ENCODE measurements at places on chromosomes 2 and 18.

DNA sequence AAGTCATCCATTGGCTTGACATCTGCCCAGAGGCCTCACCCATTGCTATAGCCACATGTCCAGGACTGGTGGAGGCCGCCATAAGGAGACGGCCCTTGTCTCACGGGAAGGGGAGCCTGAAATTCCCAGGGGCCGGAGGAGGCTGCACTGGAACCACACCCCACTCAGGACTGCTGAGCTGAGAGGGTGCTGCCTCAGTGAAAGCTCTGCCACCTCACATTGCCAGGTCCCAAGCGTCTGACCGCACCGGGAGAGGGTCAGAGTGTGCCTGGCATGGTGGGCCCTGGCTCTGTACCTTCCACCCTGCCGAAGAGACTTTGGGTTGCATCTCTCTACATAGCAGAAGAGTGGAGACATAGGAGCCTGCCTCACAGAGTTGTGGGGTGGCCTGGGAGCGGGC lies 134.1 kb upstream of the GLI2 start:
- no peak for DNase-seq

- peak; percentile 18 for DNase-seq
Measured at GRCh38 chr2:182763311-182763912, 47.4 kb downstream of the DNAJC10 start.

DNA sequence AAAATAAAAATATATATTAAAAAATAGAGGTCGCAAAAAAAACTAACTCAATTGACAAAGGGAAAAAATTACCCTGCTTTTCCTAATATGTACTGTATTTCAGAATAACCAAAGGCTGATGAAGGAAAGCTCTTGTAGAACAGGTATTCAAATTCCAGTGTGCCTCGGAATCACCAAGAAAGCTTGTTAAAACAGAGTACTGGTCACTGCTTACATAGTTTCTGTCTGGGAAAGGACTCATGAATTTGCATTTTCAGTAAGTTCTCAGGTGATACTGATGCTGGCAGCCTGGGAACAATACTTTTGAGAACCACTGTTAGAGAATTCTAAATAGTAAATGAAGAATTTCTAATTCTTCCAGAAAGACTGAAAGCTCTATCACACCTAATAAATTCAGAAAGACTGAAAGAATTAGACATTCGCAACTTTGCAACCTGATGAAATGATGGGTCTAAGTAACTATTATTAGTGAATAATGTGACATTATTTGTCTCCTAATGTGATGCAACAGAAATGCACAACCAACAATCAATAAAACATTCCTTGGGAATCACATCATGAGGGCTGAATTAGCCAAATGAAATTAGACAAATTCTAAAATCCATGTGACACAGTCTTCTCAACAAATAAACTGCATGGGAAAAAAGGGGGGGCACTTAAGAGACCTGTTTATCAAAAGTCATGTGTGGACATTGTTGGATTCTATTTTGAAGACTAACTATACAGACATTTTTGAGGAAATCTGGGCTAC lies 21.9 kb downstream of the RPRD1A start:
- DNase-seq = no peak

DNA sequence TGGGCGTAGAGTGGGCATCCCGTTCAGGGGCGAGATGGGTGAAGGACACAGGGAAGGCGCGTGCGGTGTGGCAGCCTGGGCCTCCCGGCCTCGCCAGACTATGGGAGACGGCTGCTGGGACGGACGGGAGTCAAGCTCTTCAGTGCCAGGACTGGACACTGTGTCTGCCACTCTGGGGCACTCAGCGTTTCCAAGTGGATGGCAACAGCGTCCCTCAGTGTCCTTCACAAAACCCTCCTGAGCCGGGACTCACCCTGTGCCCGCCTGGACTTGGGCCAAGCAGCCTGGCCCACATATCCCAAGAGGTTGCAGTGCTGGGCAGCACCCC lies 16.3 kb upstream of the BOK start:
- no peak for DNase-seq

DNA sequence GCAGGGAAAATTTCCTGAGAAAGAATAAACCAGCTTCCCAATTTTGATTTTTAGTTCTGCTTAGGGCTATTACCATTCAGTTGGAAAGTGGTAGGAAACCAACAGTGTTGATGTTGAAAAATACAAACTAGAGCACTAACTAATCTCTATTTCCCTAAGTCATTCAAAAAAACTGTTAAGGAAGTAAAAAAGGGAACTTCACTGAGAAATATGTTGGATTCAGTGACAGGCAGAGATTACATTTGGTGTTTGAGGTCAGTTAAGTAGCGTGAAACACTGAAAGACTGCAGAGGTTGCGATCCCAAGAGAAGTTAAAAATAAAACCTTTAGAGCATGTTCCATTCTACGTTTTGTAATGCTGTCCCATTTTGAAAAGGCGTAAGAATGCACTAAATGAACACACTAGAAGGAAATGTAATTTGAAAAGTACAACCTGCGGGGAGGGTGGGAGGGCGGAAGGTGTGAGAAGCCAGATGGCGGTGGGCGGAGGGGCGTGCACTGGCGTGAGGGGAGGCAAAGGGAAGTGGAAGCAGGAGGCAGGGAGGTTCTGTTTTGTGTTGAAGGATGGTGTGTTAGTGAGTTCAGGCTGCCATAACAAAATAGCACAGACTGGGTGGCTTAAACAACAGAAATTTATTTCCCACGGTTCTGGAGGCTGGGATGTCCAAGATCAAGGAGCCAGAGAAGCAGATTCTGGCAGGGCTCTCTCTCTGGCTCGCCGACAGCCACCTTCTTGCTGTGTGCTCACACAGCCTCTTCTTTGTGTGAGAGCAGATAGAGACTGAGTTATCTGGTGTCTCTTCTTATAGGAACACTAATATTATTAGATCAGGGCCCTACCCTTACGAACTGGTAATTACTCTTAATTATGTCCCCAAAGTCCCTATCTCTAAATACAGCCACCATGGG lies 94.3 kb upstream of the KCTD1 start:
- no peak for DNase-seq

DNA sequence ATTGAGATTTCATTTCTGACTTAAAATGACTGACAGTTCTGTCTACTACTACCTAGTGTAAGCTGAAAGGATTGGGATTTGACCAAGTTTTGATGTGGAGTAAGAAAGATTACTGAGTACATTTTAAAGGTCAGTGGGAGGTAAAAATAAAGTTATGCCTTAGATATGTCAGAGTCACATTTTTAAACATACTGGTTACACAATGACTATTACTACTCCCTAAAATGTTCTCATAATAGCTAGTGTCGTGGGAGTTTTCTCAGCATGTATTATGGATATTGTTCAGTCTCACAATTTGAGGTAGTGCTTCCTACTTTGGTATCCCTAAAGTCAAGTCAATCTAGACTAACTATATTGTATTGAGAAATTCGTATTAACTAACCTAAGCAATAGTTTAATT lies 1092.5 kb downstream of the LRP1B start:
- no peak for DNase-seq

DNA sequence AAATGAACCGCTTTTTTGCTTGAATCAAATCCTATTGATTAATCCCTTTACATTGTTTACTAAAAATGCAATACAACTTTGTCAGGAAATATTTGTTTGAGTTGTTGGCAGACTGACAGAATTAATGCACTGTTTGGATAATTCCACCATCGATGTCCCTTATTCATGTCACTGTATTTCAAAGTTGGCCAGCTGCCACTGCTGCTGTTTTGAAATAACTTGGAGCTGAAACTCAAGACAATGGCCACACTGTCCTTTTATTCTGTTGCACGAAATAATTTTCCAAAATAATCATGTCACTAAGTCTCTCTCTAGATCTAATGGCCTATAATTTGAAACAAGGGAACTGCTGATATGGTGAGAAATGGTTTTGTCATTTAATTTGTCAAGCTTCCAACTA lies 55.2 kb upstream of the PAX3 start:
- no peak for DNase-seq

DNA sequence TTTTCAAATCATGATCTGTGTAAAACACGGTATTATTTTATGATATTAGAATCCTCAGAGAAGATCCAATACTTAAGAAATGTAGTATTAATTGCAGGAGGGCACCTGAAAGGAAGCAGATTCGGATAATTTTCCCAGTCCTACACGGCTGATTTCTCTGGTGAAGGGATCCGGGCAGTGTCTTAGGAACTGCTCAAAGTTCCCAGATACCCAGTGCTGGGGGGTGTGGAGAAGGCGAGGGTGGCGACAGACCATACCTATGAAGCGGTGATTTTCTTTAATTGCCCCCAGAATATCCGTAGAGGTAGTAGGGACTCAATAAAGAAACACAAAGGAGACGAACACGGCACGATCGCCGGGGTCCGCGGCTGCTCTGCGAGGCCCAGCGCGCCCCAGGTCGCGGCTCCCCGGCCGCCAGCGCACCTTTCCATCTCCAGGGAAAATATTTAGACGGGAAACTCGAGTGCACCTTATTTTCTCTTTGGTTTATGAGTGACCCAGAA lies 1.4 kb upstream of the SOX11 start:
- no peak for DNase-seq

GRCh38 chr2:31666878-31667277 lies 86.1 kb upstream of the SRD5A2 start:
- no peak for DNase-seq

DNA sequence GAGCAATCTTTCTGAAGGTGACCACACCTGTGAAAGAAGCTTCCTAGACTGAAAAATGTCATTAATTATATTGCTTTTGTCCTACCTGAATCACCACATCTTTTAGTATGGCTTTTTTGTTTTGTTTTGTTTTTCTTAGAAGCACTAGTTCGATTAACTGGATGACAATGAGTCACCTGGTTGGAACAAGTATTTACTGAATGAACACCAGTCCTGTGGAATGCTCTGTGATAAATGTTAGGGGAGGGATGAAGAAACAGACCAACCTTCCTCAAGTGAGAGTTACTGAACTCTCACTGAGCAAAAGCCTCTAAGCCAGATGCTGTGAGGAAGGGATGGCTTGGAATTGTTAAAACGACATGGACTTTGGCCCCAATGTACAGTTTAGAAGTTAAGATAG lies 26.8 kb upstream of the DCC start:
- DNase-seq = no peak

- DNase-seq = no peak
Measured at GRCh38 chr2:130729322-130730299, 741 bp downstream of the GPR148 start.

- no peak for DNase-seq
Measured at GRCh38 chr18:892316-892715, 12.4 kb upstream of the ADCYAP1 start.

DNA sequence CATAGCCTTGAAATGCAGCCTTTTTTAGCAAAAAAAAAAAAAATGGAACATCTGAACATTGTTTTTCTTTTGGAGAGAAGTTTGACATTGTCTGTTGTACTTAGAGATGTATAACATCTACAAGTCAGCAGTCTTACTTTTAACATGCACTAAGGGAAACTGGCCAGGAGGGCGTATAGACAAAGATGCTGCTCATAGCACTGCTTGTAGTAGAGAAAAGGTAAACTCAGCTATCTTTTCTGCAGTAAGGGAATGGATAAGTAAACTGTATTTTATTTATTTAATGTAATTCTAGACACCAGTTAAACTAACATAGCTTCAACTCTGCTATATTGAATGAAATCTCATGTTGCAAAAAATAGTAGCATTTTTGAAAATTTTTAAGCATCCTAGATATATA lies 489.6 kb downstream of the PTPRM start:
- DNase-seq = no peak

DNA sequence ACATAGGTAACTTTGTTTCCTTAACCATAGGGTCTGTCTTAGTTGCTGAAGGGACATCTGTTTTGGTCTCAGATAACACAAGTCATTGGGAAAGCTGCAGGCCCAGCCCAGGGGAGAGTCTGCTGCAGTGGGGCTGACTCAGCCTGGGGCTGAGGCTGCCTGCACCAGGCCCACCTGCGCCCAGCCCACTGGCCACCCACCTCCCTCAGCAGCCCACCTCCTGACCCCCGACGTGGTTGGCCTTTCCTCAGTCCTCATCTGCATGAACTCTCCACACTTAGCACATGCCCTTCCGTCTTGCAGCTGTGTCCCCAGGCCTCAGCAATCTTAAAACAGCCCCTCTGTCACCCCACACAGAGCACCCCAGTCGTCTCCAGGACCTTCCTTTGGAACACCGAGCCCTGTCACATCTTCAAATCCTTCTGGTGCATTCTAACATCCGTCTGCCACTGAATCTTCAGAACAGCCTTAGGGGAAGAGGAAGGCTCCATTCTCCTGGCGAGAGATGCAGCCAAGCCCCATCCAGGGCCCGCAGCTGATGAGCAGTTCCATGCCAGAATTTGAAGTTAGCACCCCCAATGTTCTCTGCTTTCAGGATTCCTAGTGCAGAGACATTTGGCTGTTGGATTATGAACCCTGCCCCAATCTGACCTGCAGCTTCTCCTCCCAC lies 231.4 kb downstream of the SEPTIN10 start:
- DNase-seq = no peak

DNA sequence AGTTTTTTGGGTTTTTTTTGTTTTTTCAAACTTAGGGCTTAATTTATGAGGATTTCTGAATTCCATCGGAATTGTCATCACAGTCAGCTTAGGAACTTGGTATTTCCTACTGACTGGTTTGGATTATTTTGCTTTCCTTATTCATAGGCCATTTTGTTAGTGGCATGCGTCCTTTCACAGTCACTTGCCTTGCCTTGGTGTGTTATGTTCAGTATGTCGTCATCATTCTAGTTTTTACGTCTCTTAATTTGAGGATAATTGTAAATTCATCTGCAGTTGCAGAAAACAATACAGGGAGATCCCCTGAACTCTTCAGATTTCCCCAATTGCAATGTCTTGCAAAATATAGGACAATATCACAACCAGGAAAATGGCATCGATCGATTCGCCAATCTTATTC lies 485.3 kb downstream of the CBLN2 start:
- DNase-seq = no peak

DNA sequence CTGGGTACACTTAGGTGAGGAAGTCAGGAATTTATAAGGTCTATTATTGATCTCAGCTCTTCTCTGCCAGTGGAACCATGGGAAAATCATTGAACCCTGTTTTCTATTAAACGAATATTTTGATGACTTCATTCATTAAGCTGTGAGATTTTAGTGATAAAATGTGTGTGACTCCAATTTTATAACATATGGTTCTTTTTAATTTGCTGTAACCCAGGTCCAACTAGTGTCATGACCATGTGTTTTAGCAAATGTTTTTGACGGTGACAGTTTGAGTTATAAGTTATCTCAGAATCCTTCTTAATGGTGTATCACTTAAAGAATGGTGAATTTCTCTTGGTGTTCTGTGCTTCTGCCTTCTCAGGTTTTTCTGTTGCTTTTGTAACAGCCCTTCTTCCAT lies 213.1 kb downstream of the MCFD2 start:
- no peak for DNase-seq

- DNase-seq = no peak
Measured at GRCh38 chr2:170525566-170525900, 189.6 kb upstream of the SP5 start.

- no peak for DNase-seq
Measured at GRCh38 chr18:76379226-76380126, 115.6 kb downstream of the ZNF516 start.

Measured in neural crest cell (in vitro differentiated cells).